Mammary epithelial cell (primary cell): ENCODE measurements at places on chromosomes 13 and 19.

DNA sequence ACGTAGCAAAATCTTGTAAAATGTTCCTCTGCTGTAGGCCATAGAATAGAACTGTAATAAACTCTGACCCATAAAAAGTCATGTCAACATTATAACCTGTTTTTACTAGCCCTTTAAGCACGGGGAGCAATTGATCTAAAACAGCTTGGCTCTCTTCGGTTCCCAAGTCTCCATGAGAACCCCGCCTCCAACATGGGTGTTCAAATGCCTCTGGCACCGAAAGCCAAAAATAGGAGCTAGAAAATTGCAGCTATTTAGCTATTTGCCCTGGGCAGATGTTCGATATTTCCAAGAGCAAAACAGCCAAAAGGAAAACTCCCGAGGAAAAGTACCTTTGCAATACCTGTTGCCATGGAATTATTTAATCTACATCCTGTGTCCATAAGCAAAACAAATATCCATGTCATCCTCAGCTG, 563.1 kb downstream of the EFNB2 start:
- no peak for DNase-seq

GRCh38 chr13:32170841-32171240, 139.3 kb downstream of the FRY start:
- DNase-seq: no peak

GRCh38 chr19:46661735-46662592, 982 bp upstream of the DACT3 start:
- DNase-seq: peak; percentile 79

DNA sequence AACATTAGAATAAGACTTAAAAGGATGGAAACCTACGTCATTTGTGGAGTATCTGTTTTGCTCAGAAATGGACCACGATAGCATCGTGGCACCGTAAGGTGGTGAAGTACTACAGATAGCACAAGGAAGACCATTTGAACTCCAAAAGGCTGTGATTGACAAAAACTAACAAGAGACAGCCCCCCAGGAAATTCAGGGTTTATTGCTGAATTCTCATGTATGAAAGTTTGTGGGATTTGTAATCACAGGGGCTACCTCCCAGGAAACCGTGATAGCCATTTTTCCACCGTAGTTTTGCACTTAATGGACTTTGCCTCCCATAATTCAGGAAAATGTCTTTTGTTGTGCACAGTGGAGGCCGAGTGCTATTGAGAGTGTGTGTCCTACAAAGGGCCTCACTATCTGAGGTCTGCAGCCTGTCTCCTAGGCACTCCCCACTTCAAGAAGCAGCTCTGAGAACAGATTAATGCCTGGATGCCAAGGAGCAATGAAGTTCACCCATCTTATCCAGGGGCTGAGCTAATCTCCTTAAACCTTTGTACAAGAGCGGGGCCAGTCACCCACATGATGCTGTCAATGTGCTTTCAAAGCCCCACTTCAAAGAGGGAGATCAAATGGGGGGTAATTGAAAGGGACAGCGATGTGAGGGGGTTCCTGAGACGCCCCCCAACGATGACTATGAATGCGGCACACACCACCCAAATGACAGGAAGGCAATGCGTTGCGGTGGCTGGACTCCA, 182.6 kb downstream of the COL4A1 start:
- no peak for DNase-seq

- DNase-seq: peak; percentile 71
Measured at GRCh38 chr19:17915940-17916593, 16.7 kb upstream of the CCDC124 start.

- DNase-seq: no peak
Measured at GRCh38 chr13:113406321-113407102, 42.6 kb upstream of the GRTP1 start.

- no peak for DNase-seq
Measured at GRCh38 chr19:57633832-57634131, 814 bp downstream of the ZNF211 start.

DNA sequence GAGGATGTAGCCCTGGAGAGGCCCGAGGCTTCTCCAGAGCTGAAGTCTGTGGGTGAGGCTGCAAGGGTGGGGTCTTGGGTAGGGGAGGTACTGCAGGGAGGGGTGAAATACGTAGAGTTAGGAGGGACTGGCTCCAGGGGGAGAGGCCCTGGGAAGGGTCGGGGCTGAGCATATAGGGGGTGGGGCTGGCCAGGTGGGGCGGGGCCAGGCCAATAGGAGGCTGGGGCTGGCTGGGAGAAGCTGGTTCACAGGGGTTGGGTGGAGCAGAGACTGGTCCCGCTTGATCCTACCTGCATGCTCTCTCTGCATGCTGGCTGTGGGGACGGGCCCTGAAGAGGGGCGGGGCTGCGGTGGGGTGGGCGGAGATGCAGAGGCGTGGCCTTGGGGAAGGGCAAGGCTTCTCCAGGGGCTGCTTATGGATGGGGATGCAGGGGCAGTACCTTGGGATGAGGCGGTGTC, 51.9 kb downstream of the CELF5 start:
- peak; percentile 75 for DNase-seq

DNA sequence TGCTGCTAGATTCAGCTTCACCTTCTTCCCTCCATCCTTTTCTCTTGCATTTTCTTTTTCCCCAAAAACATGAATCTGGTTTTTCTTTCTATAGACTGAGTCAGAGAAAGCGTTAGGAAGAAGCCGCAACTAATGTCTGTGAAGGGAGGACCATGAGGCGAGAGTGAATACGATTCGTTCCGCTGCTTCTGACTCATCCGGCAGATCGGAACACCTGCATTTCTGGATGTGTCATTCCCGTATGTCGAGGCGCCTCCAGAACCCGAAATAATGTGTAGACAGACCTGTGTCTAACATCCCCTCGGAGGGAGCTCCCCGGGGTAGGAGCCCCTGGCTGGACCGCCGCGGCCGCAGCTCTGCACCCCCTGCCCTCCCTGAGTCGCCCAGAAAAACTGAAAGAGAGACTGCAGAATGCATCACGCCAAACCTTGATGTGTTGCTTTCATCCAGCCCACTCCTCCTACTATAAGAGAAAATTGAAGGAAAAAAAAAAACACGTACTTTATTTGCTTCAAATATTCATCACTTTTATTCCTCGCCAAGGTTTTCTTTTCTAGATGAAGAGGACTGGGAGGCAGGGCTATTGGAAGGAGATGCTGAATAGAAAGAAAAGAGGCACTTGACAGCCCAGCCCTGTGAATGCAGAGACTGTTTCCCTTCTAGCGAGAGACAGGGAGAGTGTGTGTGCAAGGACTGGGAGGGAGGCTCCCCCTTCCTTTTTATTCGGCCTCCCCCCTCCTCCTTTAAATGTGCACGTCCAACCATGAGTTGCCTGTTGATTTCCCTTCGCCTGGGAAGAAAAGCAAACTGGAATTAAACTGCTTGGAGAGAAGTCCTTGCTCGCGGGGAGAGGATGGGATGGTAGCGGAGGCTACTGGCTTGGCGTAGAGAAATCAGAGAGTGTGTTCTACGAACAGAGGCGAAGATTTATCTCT, 616 bp upstream of the PCDH17 start:
- peak; percentile 23 for DNase-seq

- DNase-seq: no peak
Measured at GRCh38 chr19:18150776-18151624, 2.0 kb upstream of the PIK3R2 start.

- DNase-seq: peak; percentile 2
Measured at GRCh38 chr19:42352301-42353259, 27.1 kb downstream of the MEGF8 start.

GRCh38 chr19:15683411-15683810, 10.5 kb downstream of the CYP4F12 start:
- no peak for DNase-seq

DNA sequence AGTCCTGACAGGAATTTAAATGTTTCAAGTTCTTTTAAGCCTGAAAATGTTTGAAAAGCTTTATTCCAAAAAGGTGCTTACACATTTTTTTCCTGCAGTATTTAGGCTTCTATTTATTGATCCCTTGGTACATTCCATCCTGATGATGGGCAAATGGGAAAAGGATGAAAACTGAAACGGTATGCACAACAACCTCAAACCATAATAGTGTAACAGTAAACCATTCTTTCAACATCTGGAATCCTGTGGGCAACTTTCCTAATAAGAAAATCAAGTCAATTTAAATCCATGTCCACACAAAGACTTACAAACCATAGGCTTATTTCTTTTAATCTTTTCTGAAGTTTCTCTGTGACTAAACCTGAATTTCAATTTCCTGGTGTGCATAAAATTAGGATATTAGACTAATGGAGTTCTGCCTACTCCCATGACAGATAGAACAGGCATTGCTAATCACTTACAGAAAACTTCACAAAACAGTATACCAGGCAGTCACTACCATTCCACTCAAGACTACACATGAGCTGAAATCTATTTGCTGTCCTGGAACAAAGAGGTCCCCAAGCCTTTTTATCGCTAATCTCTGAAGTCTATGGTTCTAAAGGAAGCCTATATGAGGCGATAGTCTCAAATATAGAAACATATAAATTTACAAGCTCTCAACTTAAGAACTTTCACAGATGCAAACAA, 103.3 kb downstream of the DLEU7 start:
- DNase-seq: no peak

GRCh38 chr19:18000480-18000914, 7.5 kb upstream of the ARRDC2 start:
- DNase-seq: no peak

- DNase-seq: no peak
Measured at GRCh38 chr19:56949626-56950025, 109.1 kb upstream of the PEG3 start.

GRCh38 chr13:81597101-81597500, 1256.2 kb upstream of the SPRY2 start:
- no peak for DNase-seq

DNA sequence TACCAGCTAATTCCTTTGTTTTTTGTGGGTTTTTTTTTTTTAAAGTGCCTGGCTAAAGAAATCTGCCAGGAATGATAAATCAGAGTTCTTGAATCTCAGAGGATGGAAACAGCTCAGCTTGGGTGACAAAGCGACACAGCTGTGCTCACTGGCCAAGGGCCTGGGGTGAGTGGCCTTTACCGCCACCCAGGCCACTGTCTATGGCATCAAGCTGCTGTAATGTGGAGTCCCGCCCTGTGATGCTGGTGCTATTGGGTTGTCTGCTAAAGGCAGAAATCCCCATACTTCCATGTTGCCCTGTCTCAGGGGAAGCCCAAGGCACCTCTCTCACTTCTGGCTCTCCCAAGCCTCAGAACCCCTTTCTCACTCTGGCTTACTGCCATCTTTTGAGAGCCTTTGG, 82.6 kb upstream of the FARP1 start:
- no peak for DNase-seq

DNA sequence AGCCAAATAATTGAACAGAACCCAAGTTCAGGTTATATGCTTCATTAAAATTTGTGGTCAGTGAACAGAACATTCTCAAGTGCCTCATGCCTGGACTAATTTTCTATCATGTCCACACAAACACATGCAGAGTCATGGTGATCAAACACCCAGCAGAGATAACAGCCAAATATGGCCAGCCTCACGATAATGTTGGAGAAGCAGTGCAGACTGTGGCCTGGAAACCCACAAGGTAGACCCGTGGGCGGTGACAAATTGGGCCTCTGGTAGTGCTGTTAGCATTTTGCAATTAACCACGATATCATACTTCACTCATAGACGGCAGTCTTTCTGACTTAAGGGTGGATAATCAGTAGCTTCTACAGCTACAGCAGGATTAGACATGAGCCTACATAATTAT, 35.0 kb upstream of the VWA8 start:
- DNase-seq: peak; percentile 85

DNA sequence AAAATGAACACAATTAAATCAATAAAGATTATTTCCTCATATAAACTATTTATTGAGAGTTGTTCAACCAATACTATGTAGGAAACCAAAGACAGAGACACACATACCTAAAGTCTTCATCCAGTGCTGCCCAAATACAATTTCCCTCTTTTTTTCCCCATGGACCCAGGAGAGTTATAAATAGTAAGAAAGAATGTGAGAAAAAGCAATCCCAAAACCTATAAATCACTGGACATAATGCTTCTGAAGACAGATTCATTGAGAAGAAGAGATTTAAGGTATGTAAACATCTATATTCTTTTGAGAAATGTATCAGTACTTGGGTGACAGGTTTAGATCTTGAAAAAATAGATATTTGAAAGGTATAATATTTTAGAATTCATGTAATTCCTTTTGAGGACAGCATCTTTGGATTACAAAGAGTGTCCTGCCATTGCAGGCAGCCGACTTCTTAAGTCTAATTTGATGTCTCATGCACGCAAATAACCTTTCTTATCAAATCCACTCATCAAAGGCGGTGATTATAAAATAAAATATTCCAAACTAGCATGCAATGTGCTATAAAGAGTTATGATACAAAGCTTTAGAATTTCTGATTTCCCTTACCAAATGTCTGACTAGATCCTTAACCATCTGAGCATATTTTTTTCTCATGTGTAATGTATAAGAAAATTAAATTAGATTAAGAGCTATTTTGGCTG, 739.4 kb downstream of the LIG4 start:
- no peak for DNase-seq

GRCh38 chr19:12574036-12574435, 22.8 kb upstream of the ZNF564 start:
- no peak for DNase-seq

DNA sequence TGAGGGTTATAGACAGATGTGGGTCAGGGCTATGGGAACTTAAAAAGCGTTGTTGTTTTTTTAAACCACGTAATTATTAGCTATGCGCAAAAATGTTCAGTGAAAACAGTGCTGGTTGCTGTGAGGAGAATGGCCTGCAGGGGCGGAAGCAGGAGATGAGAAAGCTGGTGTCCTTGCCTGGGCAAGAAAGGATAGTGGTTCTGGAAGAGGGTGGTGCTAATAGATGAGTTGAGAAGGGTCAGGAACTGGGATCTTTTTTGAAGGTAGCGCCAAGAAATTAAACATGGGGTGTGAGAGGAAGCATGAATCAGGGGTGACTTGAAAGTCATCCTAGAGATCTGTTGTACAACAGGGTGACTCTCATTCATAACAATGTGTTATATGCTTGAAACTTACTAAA, 4.8 kb upstream of the SMG9 start:
- peak; percentile 99 for DNase-seq

- peak; percentile 64 for DNase-seq
Measured at GRCh38 chr13:89923736-89924135, 1423.8 kb upstream of the MIR17HG start.

DNA sequence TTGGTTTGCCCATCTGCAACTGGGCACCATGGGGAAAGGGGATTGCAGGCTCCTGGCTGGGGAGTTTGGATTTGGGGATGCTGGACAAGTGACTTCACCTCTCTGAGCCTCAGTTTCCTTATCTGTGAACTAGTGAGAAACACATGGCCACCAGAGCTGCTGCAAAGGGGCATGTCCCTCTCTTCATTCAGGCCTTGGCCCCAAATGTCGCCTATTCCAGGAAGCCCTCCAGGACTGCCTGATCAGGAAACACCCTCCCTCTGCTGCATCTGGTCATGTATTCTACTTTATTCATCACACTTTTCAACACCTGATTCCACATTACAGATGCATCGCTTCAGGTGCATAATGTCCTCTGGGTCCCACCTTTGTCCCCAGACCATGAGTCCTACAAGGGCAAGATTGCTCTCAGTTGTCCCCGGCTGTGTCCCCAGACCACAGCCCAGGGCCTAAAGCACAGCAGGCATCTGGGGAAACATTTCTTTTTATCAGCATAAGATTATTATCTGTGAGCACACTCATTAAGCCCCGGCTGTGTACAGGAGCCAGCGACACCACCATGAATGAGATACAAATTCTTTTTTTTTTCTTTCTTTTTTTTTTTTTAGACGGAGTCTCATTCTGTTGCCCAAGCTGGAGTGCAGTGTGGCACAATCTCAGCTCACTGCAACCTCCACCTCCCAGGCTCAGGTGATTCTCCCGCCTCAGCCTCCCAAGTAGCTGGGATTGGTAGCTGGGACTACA, 37.5 kb downstream of the ARRDC2 start:
- DNase-seq: no peak

GRCh38 chr13:111406636-111407035, 86.2 kb downstream of the TEX29 start:
- DNase-seq: no peak
